H1 (cell line): ENCODE measurements at places on chromosomes 13 and 19. TPM values are rescaled to one million over a fixed set of nuclear protein-coding genes. Genes with fewer than 3 reads are reported as not detected.

ISOC2 gene
- 96.9 and 106 TPM in 2 replicates for total RNA-seq

- peaks cover 14% of the 10 kb centered on the region for H3K4me1 ChIP-seq
- H3K27ac ChIP-seq: no peak overlapping the region
- no peaks in the 10 kb centered on the region for H3K36me3 ChIP-seq
- H3K4me3 ChIP-seq: peak overlapping the region; percentile 49
- peaks cover 38% of the 10 kb centered on the region for H3K27me3 ChIP-seq
- DNase-seq: no peak
Measured at GRCh38 chr19:2478756-2479555, 3.0 kb downstream of the GADD45B start.

- H3K4me1 ChIP-seq: 0 out of 2 replicates have a peak, but pooled peaks cover 3% of the 10 kb centered on the region
- H3K36me3 ChIP-seq: no peaks in the 10 kb centered on the region
- peak overlapping the region; percentile 77; the same call in 1 of the 2 replicates for H3K27ac ChIP-seq
- no peak for DNase-seq
Measured at GRCh38 chr19:48364598-48365348, 606 bp downstream of the SYNGR4 start.

- H3K27ac ChIP-seq: no peak overlapping the region
- H3K4me1 ChIP-seq: no peaks in the 10 kb centered on the region
- DNase-seq: no peak
- H3K4me3 ChIP-seq: no peak overlapping the region
- no peaks in the 10 kb centered on the region for H3K36me3 ChIP-seq
Measured at GRCh38 chr13:23856008-23856750, 33.0 kb downstream of the MIPEP start.

DPF1 gene
- total RNA-seq: 15.2 and 15.6 TPM in 2 replicates

TMEM38A gene
- 8.9 and 9.8 TPM in 2 replicates for total RNA-seq

CHERP gene
- total RNA-seq: 72.5 and 73.7 TPM in 2 replicates

GNG8 gene
- not detected in 2 replicates for total RNA-seq

- no peaks in the 10 kb centered on the region for H3K4me1 ChIP-seq
- no peak for DNase-seq
- no peak overlapping the region for H3K27ac ChIP-seq
- H3K4me3 ChIP-seq: no peak overlapping the region
Measured at GRCh38 chr13:99636728-99637353, 135.6 kb downstream of the TM9SF2 start.

DNA sequence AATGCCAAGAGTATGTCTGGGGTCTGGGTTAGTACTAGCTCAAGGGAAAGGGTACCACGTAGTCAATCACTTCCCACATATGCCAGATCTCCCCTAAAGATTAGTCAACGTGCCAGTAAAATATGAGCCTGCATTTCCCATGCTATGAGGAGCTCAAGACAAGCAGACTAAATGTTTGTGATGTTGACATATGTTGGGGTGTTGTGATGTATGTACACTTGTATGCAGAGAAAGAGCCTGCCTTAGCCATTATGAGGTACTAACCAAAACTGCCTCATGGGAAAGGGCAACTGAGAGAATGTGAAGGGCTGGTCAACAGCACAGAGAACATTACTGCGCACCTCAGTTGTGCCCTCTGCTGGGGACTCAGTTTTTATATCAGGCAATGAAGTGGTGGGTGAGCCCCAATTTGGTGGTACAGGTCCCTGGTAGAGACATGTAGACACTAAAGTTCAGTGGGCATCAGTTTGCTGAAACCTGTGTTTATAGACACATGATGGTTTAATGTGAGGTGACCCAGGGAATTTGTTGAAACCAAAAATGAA lies 287.0 kb downstream of the DCT start:
- no peaks in the 10 kb centered on the region; the same call in 1 of the 2 replicates for H3K27me3 ChIP-seq
- no peak for DNase-seq
- H3K27ac ChIP-seq: no peak overlapping the region
- no peak overlapping the region for H3K4me3 ChIP-seq
- peaks cover 2% of the 10 kb centered on the region; the same call in 1 of the 2 replicates for H3K4me1 ChIP-seq

DNA sequence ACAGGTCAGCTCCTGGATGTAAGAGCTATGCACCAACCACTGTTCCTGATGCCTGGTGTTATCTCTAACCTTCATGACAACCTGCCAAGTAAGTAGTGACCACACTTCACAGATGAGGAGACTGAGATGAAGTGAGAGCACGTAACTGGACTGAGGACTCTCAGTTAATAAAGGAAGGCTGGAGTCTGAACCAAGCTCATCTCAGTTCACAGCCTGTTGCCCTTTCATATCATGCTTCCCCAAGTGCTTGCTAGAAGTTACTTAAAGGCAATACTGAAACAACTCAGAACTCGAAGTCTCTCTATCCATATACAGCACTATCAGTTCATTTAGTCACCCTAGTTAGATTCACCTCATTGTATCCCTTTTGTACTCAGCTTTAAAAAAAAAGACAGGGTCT lies 119.7 kb downstream of the ABCC4 start:
- no peaks in the 10 kb centered on the region for H3K4me1 ChIP-seq
- DNase-seq: no peak
- H3K4me3 ChIP-seq: no peak overlapping the region
- no peak overlapping the region for H3K27ac ChIP-seq

- H3K4me1 ChIP-seq: peaks cover 11% of the 10 kb centered on the region
- H3K27me3 ChIP-seq: no peaks in the 10 kb centered on the region
- no peak overlapping the region for H3K27ac ChIP-seq
- DNase-seq: no peak
Measured at GRCh38 chr19:15289673-15290072, 42.7 kb downstream of the BRD4 start.

ENOX1 gene
- 0.37 and 0.61 TPM in 2 replicates for total RNA-seq

PLK5 gene
- 0.43 and 1.2 TPM in 2 replicates for total RNA-seq

SELENOV gene
- total RNA-seq: 8.4 and 11.0 TPM in 2 replicates

GRCh38 chr19:2255112-2255845 lies 938 bp downstream of the JSRP1 start:
- H3K4me1 ChIP-seq: peaks cover 2% of the 10 kb centered on the region
- DNase-seq: no peak
- H3K27me3 ChIP-seq: no peaks in the 10 kb centered on the region
- H3K27ac ChIP-seq: no peak overlapping the region

DNA sequence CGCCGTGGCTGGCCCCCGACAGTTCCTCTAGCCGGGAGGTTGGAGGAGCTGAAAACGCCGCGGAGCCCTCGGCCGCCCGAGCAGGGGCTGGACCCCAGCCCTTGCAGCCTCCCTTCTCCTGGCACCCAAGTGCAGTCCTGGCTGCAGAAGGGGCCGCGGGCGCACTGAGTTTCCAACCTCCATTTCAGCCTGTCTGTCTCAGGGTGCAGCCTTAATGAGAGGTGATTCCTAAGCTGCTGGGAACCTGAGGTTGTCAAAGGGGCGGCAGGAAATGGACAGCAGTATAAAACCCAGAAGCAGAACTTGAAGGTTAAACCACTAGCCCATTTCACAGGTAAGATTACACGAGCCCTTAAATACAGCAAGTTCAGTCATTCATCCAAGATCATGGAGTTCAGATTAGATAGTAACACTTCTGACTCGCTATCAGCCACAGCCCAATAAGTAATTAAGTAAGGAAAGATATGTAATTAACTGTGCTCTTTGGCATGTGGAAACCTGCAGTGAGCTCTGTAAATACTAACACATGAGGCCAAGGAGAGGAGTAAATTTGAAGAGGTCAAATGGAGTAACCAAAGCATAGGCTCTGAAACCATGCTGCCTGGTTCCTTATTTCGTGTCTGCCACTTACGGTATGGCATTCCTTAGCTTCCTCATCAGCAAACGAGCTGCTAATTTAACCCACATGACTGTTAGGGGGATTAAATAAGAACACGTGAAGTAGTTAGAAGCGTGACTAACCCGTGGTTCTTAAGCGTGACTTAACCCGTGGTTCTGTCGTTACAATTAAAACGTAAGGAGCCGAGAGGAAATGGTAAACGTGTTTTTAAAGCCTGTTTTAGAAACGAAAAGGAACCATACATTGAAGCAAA lies 686 bp downstream of the SETDB2 start:
- H3K27me3 ChIP-seq: no peaks in the 10 kb centered on the region
- H3K4me3 ChIP-seq: peak overlapping the region; percentile 96
- H3K27ac ChIP-seq: peak overlapping the region; percentile 57
- no peak for DNase-seq
- no peaks in the 10 kb centered on the region for H3K36me3 ChIP-seq
- no peaks in the 10 kb centered on the region; the same call in 1 of the 2 replicates for H3K4me1 ChIP-seq

ZNF763 gene
- total RNA-seq: 1.7 TPM in 2 replicates

- peaks cover 8% of the 10 kb centered on the region for H3K4me1 ChIP-seq
- peak overlapping the region; percentile 36 for H3K4me3 ChIP-seq
- H3K36me3 ChIP-seq: no peaks in the 10 kb centered on the region
- no peak overlapping the region for H3K27ac ChIP-seq
Measured at GRCh38 chr13:26785838-26786630, 25.4 kb upstream of the GPR12 start.

DNA sequence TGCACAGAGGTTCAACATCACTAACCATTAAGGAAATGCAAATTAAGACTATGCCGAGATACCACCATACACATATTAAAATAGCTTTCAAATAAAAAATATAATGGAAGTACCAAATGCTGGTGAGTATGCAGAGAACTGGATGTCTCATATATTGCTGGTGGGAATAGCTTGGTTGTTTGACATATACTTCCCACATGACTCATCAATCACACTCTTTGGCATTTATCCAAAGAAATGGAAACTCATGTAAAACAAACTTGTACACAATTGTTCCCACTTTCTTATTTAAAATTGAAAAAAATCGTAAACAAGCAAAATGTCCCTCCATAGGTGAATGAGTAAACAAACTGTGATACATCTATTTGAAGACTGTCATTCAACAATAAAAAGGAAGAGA lies 982.6 kb upstream of the ATXN8OS start:
- H3K36me3 ChIP-seq: no peaks in the 10 kb centered on the region
- no peaks in the 10 kb centered on the region for H3K27me3 ChIP-seq
- no peak overlapping the region for H3K27ac ChIP-seq
